ENCODE measurements at places on chromosomes 2 and 18.

GRCh38 chr2:128774320-128775216, 455.9 kb upstream of the HS6ST1 start:
- DNase-seq = peak; percentile 55

DNA sequence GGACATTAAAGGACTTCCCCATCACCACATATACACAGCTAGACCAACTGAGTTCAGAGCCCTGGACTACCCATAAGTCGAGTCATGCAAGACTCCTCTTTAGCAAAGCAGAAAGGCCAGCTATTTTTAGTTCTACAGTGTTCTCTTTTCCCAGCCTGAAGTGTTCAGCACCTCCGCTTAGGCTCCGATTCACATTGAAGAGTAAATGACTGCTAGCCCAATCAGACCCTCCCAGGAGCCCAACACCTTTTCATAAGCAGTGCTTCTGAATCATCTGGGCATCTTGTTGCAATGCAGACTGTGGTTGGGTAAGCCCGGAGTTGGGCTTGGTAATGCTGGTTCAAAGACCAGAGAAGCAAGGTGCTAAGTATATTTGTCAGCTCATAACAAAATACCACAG, 138.6 kb upstream of the MSH6 start:
- no peak for DNase-seq

GRCh38 chr2:1577846-1578245, 164.6 kb downstream of the TPO start:
- no peak for DNase-seq

DNA sequence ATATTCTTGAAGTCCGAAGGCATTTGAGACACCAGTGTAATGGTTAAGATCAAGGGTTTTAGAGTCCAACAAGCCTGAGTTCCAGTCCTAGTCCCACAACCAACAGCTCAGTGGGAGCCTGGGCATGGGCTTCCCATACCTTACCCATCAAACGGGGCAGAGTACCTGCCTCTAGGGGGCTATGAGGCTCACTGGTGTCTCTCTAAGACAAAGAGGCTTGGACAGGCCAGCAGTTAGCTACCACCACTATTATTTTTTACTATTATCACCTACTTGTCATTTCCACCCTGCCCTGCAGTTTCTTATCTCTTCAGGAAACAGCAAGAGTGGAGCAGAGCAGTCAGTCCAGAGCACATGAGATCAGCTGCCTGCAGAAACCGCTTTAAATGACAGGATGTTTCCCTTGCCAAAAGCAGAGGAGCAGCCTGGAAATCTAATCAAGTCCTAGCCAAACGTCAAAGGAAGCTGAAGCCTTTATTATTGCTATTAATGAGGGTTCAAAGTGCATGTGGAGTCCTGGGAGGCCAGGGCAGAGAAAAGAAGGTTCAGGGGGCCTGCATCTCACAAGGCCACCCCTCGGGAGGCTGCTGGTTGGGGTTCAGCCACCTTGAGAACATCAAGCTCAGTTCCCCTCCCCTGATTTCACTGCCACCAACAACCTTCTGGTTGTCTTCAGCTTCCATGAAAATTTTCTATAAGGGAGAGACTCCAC, 66.6 kb downstream of the STPG4 start:
- peak; percentile 89 for DNase-seq

DNA sequence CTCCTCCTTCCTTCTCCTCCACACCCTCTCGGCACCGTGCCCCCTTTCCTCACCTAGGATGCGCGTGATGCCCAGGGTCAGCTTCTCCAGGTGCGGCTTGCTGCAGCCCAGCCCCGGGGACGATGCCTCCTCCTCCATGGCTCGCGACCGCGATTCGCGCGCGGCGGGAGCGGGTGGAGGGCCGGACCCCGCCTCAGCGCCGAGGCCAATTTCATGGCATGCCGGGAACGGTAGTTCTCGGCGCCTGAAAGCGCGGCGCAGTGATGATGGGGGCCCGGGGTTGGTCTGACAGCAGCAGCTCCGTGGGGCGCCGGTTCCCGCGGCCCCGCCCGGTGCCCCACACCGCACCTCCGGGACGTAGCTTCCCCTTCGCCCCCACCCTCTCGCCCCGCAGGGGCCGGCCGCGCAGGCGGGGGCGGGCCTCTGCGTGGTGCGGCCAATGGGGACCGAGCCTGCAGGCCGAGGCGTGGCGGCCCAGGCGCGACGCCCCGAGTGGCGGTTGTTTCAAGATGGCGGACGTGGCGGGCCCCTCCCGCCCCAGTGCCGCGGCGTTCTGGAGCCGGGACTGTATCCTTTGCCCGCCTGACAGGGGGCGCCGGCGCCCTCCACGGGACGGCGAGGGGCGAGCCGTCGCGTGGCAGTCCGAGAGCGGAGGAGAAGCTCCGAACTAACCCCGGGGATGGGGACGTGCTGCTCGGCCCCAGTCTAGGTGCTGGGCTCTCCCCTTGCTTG, at the start of the genes KIAA1328 and TPGS2:
KIAA1328 (plus strand) TSS at position 498 of the 732 bp plus-strand sequence; CDS start at position 510, 12 bp downstream.
TPGS2 (minus strand) TSS at position 373 of the 732 bp plus-strand sequence; CDS start at position 138, 235 bp downstream.
- DNase-seq = peak; percentile 96

DNA sequence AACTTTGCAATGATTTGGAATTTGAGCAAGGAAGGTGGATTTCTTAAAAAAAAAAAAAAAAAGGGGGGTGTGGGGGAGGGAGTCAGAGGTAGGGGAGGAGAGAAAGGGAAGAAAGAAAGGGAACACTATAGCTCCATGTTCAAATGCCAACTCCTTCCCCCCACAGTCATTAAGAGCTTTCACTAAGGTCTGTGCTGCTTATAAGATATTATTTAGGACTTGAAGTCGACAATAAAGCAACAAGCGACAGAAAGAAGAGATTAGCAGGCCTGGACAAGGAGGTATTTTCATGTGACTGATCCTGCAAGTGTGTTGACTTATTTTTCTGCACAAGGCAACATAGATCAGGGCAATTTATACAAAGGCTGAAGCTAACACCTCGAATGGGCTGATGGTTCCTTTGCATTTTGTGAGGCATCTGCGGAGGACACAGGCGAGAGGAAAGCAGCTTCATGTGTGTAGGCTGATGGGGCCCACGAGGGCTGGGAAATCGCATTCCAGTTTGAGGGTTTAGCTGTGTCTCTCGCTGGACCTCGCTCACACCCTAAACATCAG, 382.0 kb downstream of the SOX11 start:
- DNase-seq = peak; percentile 6

GRCh38 chr2:239323447-239323846, 77.4 kb downstream of the HDAC4 start:
- no peak for DNase-seq

DNA sequence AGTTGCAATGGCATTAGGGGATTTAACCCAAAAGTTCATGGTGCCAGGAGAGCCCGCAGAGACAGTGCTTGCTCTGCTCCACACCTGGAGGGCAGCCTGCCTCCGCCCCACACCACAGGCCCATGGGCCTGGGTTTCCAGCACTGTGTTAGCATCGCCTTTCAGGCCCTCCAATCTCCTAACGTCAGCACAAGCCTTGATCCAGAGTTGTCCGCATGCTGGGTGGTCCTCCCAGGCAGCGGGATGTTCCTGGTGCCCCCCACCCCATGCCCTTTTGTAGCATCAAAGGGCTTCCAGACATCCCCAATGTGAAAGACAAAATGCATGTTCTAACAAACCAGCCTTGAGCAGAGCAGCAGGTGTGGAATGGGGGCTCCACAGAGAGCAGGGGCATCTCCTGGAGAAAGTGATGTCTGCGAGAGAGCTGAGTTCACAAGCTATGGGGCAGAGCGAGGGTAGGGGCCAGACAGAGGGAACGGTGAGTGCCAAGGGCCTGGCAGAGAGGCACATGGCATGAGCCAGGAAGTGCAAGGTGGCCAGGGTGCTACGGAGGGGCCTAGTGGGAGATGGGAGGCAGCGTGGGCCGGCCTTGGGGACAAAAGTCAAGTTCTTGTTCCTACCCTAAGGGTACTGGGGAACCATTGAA, 119.2 kb downstream of the CYP26B1 start:
- no peak for DNase-seq

- DNase-seq = no peak
Measured at GRCh38 chr2:64291181-64291580, 147.0 kb upstream of the PELI1 start.

- DNase-seq = no peak
Measured at GRCh38 chr18:70195014-70195614, 10.4 kb downstream of the RTTN start.

- DNase-seq = no peak
Measured at GRCh38 chr2:213148572-213149261, 2.7 kb downstream of the IKZF2 start.

DNA sequence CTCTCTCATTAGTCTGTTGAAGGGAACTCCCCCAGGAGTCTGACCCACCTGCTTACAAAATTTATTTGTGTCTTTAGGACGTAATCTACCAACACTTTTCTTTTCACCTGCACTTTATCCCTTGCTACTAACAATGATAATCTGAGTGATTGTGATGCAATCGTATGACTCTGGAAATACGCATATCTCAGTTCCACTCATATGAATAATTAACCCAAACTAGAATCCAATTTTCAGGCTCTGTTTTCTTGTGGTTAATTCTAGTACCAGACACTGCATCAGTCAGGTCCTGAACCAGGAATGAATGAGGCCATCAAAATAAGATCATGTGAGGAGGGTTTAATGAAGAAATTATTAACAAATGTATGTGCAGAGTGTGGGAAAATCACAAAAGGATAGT, 158.4 kb upstream of the SRD5A2 start:
- DNase-seq = no peak

DNA sequence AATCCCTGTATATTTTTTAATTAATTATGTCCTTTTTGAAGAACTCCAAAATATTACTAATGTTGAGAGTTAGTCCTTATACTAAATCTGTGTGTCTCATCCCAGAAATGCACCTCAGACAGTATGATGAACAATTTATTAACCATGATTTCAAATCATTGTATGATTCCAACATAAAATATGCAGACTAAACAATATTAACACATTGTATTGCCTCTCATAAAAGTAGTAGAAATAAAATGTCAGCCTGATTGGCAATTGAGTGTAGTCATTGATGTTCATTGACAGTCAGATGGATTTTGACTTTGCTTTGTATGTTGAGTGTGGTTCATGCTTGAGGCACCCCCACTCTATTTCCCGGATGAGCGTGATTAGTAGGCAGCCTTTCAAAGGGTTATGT, 57.5 kb downstream of the KCTD18 start:
- DNase-seq = no peak

DNA sequence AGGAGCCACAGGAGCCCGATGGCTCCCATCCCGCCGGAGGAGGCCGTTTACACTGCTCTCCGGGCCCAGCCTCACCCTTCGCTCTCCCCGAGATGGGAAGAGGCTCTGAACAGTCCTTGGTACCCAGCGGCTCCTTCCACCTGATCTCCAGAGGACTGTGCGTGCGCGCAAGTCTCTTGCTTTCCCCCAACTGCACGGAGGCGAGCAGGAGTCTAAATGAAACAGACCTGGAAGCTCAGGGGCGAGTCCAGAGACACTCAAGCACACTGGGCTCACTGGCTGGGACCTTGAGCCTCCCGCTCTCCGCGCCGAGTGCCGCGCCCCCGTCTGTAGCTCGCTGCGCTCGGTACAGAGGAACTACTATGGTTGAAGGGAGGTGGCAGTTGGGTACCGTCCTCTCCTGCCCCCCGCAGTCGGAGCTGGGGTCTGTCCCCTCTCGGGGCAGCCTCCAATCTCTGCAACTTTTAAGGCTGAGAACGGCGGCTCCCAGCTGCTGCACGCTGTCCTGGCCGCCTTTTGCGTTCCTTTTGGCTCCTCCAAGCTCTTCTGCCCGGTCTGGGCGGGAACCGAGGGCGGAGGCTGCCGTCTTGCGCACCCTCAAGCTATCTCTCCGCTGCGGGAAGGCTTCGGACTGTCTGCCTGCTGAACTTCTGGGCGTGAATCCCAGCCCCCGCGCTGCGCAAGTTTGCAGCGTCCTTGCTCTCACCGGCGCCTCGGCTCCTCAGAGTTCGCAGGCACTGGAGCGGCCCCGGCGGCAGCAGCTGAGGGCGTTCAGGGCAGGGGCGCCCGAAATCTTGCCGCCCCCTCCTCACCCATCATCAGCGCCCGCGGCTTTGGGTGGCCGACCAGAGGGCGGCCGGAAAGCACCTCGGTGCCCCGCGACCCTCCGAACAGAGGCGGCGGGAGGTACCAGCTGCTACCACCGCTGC, 491 bp downstream of the ALK start:
- peak; percentile 8 for DNase-seq

DNA sequence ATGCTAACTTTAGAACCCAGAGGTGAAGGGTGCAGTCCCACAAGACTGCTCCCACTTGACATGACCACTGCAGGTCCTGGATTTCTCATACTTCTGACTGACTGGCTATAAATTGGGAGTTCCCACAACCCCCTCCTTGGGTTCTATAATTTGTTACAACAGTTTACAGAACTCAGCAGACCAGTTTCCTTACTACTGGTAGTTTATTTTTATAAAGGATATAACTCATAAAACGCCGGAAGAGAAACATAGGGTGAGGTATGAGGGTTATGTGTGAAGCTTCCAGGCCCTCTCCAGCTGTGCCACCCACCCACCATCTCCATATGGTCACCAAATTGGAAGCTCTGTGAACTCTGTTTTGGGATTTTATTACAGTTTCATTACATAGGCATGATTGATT, 839.6 kb downstream of the TSN start:
- peak; percentile 3 for DNase-seq

- DNase-seq = no peak
Measured at GRCh38 chr18:55688030-55688429, 100.0 kb upstream of the TCF4 start.

GRCh38 chr18:77087393-77088141, 45.0 kb downstream of the MBP start:
- DNase-seq = peak; percentile 84

DNA sequence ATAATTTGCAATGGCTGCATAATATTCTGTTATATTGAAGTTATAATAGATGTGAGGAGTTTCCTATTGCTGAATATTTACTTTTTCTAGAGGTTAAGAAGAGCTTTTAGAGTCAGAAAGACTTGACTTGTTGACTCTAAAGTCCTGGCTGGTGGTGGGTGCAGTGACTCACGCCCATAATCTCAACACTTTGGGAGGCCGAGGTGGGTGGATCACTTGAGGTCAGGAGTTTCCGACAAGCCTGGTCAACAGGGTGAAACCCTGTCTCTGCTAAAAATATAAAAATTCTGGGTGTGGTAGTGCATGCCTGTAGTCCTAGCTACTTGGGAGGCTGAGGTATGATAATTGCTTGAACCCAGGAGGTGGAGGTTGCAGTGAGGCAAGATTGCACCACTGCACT, 33.9 kb upstream of the ATIC start:
- no peak for DNase-seq

DNA sequence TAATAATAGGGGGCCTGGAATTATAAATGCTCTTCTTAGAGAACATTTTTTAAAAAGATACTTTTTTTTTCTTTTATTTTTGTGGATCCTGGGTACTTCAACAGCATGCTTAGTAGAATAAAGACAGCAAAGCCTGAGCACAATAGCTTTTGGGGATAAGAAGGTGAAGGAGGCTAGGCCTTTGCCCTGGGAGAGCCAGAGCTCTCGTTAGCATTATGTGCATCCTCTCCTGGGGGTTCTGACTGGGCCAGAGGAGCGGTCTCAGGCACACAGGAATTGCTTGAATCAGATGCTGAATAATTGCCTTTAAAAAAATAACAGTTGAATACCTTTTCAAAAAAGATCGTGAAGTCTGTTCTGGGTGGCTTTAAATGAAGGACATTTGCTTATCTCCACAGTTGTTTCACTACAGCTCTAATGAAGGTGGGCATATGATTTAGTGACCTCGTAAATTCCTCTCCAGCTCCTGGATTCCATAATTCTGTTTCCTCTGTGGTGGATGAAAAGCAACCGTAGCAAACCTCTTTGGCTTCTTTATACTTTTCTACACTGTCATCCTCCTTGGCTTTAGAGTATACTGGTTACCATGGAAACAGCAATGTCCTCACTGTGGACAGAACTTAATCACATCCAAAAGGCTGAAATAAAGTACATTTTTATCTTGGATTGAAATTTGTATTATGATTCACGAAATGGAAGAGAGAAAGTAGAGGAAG, 133.8 kb downstream of the MAIP1 start:
- peak; percentile 86 for DNase-seq
